ENCODE measurements at places on chromosomes 3 and 15.

- no peak for DNase-seq
These were observed 2.1 kb downstream of the ITGA11 start for GRCh38 chr15:68429691-68430470.

DNA sequence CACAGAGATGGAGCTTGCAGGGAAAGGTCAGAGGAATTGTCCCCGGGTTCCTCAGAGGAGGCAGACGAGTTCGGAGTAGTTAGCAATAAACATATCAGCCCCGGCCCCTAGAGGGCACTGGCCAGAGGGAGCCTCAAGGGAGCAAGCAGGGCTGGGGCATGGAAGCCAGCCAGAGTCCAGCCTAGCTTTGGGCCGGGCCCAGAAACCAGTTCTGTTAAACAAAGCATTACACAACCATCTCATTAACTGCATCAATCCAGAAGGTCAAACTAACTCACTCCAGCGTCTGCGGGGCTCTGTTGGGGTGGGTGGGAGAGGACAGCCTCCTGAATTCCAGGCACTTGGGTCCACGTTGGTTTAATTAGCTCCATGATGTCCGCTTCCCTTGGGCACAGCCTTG lies 41.0 kb upstream of the IREB2 start:
- DNase-seq, result no peak

- no peak for DNase-seq
These were observed 67.0 kb upstream of the TNFAIP8L3 start for GRCh38 chr15:51161491-51162220.

DNA sequence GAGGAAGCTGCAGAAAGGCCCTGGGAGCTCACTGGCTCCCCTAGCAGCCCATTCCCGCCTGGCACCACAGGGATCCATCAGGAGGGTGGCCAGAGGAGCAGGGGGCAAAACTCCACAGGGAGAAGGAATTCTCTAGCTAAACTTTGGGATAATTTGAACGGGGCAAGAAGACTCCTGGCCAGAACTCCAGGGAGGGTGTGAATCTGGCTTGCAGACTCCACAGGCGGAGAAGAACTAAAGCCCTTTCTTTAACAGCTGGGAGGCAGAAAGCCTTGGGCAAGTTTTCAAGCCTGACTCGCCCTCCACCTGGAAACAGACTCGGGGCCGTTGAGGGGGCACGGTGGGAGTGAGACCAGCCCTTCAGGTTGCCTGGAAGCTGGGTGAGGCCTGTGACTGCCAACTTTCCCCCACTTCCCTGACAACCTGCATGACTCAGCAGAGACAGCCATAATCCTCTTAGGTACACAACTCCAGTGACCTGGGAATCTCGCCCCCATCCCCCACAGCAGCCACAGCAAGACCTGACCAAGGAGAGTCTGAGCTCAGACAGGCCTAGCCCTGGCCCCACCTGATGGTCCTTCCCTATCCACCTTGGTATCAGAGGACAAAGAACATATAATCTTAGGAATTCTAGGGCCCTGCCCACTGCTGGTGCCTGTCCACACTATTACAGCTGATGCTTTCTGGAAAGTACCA lies 28.6 kb downstream of the SLC27A2 start:
- no peak for DNase-seq

- DNase-seq, result no peak
These were observed 138.0 kb upstream of the THBS1 start for GRCh38 chr15:39442898-39443297.

- no peak for DNase-seq
These were observed 81.1 kb downstream of the SLTM start for GRCh38 chr15:58852347-58852746.
